ENCODE measurements at places on chromosomes 1 and 21.

DNA sequence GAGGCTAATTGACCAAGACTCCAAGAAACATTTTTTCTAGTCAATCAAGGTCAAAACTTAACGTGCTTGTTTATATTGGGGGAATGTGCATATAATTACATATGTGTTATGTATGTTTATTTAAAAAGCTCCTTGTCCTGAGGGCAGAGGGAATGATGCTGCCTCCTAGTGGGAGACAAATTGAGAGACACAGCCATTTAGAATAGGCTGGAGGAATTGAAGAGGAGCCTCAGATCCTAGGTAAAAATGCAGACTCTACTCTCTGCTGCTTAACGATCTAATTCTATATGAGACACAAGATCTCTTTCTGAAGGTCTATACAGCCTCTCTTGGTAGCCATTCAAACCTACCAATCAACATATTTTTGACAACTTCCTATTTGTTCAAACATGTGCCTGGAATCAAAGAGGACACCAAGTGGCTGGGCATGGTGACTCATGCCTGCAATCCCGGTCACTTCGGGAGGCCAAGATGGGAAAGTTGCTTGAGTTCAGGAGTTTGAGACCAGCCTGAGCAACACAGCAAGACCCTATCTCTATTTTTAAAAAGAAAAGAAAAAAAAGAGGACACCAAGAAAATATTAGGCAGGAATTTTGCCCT is 136.6 kb upstream of the ZNF648 start:
- DNase-seq, result no peak

DNA sequence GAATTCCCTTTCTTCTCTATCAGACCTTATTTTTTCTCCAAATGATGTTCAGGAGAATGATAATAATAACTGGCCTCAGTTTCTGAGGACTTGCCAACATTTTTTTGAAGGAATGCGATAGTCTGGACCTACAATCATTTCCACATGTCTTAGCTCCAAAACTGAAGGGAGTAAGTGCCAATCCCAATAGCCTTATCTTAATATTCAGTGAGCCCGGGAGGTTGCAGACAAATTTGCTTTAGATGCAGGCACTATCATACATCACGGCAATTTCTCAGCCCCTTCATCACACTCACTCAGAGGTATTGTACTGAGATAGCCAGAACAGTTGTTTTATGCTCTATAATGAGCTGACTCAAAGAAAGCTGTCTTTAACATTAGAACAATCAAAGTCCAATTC is 796.9 kb downstream of the ADGRL2 start:
- DNase-seq, result no peak

GRCh38 chr1:79197421-79197820 is 190.9 kb upstream of the ADGRL4 start:
- no peak for DNase-seq

- no peak for DNase-seq
Measured at GRCh38 chr21:42262831-42263231, 43.9 kb downstream of the ABCG1 start.

- no peak for DNase-seq
Measured at GRCh38 chr21:32834916-32835235, 63.3 kb upstream of the PAXBP1 start.

GRCh38 chr1:228280106-228280901 is 72.5 kb downstream of the OBSCN start:
- DNase-seq, result no peak

GRCh38 chr1:15618655-15619525 is 1.6 kb downstream of the DDI2 start:
- no peak for DNase-seq

DNA sequence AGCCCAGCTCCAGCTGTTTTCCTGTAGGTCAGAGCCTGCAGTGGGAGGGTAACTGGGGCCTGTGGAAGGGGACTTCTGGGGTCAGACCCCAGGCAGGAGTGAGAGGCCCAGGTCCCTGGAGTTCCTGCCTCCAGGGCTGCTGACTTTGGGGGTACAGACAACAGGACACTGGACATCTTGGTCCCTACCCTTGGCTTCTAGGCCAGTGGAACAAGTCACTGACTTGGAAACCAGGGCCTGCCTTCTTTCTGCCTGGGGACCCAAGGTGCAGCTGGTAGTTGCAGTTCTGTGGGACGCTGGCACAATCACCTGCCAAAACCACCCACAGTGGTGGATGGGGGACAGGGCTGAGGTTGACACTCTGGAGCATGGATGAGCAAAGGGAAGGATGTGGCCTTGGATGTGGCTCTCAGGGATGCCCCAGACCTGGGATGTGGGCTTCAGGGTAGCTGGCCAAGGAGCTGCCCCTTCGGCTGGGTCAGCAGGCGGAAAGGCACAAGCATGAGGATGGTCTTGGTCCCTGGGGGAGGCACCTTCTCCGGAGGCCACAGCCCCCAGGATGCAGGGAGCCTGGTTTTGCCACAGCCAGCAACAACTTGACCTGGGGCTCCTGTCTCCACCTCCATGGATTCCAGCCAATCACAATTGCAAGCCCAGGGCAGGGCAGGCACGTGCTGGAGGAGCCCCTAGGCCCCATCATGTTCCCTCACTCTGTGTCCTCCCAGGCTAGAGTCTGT is 5.8 kb downstream of the JMJD4 start:
- no peak for DNase-seq

GRCh38 chr1:234943836-234944402 is 184.7 kb downstream of the TOMM20 start:
- no peak for DNase-seq

DNA sequence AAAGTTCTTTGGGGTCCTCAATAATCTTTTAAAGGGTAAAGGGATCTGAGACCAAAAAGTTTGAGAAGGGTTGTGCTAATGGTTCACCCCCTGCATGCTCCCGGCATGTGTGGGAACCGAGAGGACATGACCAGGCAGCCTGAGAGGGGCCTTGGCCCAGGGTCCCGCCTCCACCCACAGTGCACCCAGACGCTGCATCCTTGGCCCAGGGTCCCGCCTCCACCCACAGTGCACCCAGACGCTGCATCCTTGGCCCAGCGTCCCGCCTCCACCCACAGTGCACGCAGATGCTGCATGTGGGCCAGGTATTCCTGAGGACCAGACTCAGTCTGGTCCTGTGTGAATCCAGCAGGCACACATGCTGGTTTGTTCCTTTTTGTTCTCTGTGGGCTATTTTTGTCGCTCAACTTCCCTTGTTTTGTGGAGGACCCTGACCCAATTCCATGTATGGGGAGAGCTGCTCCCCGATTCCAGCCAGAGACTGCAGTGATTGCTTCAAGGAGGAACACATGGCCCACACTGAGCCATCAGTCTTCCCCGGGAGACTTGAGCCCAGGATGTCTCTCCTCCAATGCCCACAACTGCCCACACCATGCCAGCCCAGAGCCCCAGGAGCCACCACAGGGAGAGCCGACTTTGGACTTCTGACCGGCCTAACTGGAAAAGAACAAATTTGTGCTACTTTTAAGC is 3.5 kb downstream of the NPHP4 start:
- no peak for DNase-seq

DNA sequence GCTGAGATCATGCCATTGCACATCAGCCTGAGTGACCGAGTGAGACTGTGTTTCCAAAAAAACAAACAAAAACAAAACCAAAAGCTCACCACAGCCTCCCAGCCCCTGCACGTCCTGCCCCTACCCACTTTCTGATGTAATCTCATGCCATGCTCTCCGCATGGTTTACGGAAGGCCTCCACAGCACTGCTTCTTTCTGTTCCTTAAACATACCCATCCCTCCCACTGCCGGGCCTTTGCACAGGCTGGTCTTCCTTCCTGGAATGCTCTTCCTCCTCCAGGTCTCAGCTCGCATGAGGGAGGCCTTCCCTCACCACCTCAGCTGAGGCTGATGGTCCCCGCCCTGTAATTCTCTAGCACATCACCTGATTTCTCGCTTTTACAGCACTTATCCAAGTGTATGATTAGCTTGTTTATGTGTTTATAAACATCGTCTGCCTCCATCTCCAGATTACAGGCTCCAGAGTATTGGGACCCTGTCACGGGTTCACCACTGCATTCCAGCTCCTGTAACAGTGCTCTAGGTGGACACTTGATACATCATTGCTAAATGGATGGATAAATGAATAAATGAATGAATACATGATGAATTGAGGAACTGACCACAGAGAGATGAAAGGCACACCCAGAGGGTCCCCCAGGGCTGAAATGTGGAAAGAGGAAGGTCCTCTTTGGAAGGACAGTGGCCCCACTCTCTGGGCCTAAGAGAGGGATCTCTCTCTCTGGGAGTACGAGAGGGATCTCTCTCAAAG is 22.1 kb downstream of the TCEA3 start:
- no peak for DNase-seq

DNA sequence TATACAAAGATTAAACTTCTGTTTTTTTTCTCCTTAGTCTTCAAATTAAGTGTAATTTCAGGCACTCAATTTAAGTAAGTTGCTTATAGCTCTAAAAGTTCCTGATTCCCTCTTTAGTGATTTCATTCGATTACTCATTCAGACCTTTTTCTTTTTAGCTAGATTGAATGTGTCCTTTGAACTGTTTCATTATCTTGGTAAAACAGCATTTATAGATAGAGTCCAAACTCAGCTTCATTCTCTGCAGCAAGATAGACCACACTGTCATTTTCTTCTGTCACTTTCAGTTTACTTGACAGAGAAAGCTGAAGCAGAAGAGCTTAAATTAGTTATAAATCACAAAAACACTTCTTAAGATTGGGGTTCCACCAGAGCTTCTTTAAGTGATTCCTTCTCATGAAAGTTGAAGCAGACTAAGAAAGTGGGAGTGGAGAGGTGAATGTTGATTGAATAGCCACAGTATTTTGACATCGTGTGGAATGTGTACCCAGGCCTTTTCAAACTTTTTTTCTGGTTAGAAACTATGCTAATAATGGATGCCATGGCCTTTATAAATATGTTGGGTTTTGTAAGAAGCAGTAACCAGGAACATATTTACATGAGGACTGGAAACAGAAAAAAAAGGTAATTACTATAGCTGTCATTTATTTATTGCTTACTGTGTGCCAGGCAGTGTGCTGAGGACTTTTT is 52.2 kb downstream of the ZBTB40 start:
- no peak for DNase-seq

DNA sequence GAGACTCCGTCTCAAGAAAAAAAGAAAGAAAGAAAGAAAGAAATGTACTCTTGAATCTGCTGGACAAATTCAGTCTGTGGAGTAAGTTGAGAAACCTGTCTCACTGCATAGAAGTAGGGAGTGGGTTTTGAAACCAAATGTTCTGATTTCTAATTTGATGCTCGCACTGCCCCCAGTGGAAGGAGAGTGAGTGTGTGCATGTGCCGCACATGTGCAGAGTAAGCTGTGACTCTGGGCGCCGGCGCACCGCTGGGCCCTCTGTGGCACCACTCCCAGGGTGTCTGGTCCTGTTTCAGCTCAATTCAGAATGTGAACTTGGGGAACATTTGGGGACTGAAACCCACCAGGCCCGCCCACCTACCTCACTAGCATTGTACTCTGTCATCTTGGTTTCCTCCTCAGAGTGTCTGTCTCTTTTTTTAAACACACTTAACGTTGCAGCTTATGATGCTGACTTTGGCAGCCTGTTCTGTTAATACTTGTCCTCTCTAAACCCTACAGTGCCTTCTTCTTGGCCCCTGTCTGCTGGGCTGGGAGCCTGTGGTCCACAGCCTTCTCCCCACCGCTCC is 104.6 kb downstream of the CACNA1E start:
- DNase-seq, result no peak

DNA sequence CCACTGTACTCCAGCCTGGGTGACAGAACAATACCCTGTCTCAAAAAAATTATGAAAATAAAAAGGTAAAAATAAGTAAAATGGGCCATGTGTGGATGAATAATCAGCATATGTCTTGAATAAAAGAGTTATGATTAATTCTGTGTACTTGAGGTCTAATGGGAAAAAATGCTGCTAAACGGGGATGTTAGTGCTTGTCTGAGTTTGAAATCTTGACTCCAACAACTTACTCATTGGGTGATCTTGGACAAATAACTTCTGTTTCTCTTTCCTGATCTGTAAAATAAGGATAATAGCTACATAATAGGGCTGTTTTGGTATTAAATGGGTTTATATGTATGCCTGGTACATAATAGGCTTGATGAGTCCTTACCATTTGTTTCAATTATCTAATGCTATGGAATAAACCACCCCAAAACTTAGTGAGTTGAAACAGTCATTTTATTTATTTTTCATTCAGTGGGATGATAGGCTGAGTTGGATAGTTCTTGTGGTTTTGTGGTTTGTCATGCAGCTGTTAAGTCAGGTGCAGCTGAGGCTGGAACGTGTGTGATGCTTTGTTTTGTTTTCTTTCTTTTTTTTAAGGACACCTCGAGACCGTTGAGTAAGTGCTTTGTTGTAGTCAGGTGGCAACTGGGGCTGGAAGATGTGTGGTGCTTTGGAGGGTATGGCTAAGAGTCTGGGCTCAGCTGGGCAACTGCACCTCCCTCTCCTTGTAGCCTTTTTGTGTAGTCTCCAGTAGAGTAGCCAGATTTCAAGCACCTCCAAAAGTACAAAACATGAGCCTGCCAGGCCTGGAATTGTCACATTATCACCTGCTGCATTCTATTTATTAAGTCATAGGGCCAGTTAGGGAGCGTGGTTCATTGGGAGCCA is 4.9 kb downstream of the MDM4 start:
- DNase-seq, result peak; percentile 40

GRCh38 chr1:80818211-80818610 is 982.5 kb upstream of the ADGRL2 start:
- DNase-seq, result no peak

DNA sequence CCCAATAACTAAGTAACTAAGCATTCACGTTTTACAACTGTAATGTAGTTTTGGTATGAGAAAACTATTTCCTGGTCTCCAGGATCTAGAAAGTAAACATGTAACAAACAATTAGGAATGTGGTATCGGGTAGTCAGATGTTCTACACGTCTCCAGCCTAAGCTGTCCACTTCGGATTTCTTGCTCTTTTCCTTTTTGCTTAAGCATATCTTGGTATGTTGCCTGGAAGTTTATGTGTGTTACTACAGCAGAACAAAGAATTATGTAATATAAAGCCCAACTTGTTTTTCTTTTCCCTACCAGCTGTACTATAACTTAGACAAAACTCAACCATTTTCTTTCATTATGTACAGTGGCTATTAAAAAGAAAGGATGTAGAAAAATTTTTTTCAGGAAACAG is 20.4 kb upstream of the WARS2 start:
- no peak for DNase-seq

GRCh38 chr1:48093147-48093546 is 96.0 kb upstream of the TRABD2B start:
- DNase-seq, result no peak

- no peak for DNase-seq
Measured at GRCh38 chr1:2053217-2053616, 3.0 kb downstream of the PRKCZ start.

- DNase-seq, result peak; percentile 47
Measured at GRCh38 chr21:45590246-45590725, 48.0 kb upstream of the SLC19A1 start.

- DNase-seq, result no peak
Measured at GRCh38 chr1:231871878-231872277, 245.3 kb downstream of the DISC1 start.

GRCh38 chr1:94658221-94658620 is 116.7 kb upstream of the F3 start:
- no peak for DNase-seq
